ENCODE measurements at places on chromosomes 12 and 14. TPM values are rescaled to one million over a fixed set of nuclear protein-coding genes. Genes with fewer than 3 reads are reported as not detected.

DNA sequence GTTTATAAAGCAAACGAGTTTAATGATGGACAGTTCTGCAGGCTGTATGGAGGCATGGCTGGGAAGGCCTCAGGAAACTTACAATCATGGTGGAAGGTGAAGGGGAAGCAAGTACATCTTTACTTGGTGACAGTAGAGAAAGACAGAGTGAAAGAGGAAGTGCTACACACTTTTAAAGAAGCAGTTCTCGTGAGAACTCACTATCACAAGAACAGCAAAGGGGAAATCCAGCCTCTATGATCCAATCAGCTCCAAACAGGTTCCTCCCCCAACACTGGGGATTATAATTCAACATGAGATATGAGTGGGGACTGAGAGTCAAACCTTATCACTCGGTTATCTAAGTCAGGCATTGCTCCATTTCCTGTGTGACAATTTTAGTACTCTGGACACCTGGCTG is 189.9 kb upstream of the CNTN1 start:
- no peak for DNase-seq

- no peak for DNase-seq
Measured at GRCh38 chr12:132182711-132183365, 38.6 kb downstream of the NOC4L start.

GRCh38 chr12:119634743-119635142 is 33.2 kb upstream of the PRKAB1 start:
- DNase-seq = no peak

DNA sequence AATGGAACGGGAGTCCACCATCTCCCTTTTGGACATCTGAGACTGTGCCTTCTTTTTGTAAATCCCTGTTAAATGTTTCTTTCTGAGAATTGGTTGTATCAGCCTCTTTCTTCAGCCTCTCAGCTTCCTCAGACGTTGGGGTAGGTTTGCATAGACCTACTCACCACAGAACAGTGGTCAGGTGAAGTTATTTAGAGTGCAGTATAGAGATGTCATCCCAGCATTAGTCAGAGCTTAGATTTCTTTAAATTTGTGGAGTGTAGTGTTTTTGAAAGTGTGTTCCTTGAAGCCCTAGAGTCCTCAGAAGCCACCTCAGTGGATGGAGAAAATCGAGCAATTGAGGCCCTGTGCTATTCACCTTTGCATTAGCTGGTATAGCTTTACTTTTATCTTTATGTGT is 8.9 kb upstream of the EEA1 start:
- no peak for DNase-seq

DNA sequence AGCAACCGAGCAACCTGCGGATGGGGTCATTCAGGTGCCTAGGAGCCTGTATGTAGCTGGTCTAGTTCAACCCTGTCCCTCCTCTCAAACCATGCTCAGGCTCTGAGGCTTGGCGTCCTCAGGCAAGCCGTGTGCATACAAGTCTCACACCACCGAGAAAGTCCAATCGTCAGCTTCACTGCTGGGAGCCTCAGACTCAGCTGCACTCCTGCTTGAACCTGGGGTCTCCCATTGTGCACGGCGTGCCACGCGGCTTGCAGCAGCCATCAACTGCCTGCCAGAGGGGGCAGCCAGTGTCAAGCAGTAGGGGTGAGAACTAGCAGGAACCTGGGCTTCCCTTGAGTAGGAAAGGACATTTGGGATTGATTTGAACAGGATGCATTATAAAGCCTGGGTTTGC is 1064.6 kb downstream of the BCL11B start:
- no peak for DNase-seq

DNA sequence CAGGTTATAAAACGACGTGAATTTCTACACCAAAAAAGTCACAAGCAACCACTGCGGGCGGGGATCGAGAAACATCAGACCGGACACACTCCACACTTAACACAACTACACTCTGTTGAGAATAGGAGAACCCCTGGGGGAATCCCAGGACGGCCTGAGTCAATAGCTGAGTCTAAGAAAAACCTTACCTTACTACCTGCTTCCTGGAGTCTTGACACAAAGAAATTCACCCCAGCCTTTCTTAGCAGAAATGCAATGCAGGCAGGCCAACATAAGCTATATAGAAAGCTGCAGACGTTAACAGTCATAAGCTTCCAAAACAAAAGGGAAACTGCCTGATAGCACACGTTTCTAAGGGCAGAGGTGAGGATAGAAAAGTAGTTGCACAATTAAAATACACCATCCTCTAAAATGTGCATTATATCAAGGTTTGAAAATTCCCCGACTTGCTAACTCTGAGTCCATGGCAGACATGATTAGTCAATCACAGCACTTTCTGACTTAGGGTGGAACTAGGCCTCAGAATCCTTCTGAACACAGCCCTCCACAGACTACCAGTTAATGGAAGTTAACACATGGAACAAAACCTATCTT is 68.0 kb downstream of the CCDC88C start:
- no peak for DNase-seq

DNA sequence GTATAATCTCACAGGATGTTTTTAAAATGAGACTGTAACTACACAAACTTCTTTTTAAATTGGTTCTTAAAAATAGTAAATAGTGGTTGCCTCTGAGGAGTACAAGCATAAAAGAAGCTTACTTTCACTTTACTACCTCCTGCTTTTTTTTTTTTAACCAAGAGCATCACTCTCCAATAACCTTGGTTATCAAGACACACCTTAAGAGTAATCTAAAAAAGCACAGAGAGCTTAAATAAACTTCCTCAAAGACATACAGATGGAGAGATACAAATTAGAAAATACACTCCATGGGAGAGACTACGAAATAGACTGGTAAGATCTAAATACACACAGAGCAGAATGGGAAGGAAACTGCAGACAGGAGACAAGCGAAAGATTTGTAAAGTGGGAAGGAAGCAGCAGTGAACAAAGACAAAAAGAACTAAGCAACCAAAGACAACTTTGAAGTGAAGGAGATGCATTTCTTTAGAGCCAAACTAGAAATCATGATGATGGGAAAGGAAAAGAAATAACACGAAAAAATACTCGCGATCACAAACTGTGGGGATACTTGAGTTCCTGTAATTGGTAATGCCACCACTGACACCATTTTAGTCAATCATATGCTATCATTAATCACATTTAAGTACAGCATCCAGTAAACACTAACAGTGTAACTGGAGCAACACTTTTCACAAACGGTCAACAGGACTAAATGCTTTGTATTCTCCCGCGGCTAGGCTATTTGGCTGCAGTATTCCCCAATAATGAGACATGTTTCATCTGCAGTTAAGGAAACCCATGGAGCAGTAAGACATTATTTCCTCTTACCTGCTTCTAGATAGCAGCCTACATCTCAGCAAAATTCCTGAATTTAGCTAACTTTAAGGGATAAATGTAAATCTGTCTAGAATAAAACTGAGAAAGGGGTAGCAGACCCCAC is 8.2 kb downstream of the SINHCAF start:
- DNase-seq = no peak

DNA sequence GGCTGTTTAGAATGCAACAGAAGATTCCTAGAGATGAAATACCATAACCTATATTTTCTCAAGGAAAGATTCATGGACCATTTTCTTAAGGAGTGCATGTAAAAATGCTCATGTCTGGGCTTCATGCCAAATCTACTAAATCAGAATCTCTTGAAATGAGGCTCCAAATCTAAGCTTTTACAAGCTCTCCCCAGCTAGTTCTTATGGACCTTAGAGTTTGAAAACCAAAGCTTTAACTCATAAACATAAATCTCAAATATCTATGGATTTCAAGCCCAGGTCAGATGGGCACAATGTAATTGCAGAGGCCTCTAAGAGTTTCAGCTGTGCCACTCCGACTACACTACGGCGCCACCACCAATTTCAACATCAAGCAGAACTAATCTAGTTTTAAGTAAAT is 117.3 kb upstream of the CAND1 start:
- no peak for DNase-seq

DNA sequence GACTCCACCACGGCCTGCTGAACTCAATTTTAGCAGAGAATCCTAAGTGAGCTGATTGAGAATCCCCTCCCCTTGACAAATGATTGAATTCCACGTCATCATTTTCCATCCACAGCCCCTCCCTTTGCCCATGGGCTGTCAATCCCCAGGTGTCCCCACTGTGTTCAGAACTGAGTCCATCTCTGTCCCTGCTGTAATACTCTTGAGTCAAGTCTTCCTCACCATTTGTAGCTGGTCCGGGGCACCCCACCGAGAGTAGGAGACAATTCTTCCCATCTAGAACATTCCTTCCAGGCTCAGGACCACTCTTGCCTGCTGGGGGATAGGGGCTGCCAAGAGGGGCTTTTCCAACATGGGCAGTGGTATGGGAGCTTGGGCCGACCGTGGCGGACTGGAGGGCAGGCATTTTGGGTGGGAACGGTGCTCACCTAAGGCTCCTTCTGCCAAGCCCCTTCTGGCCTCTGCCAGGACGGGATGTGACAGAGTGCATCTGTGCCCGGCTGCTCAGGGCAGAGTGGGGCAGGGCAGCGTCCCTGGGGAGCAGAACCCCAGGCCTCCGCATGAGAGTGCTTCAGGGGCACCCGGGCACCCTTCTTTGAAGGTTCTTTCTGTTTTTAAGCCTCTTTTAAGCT is 218.1 kb upstream of the RTL1 start:
- no peak for DNase-seq

GRCh38 chr12:121511916-121512315 is 68.9 kb downstream of the KDM2B start:
- no peak for DNase-seq

GRCh38 chr12:122076743-122077495 is 1.6 kb upstream of the MLXIP start:
- no peak for DNase-seq

GRCh38 chr12:109512608-109513007 is 35.2 kb downstream of the UBE3B start:
- DNase-seq = no peak

DNA sequence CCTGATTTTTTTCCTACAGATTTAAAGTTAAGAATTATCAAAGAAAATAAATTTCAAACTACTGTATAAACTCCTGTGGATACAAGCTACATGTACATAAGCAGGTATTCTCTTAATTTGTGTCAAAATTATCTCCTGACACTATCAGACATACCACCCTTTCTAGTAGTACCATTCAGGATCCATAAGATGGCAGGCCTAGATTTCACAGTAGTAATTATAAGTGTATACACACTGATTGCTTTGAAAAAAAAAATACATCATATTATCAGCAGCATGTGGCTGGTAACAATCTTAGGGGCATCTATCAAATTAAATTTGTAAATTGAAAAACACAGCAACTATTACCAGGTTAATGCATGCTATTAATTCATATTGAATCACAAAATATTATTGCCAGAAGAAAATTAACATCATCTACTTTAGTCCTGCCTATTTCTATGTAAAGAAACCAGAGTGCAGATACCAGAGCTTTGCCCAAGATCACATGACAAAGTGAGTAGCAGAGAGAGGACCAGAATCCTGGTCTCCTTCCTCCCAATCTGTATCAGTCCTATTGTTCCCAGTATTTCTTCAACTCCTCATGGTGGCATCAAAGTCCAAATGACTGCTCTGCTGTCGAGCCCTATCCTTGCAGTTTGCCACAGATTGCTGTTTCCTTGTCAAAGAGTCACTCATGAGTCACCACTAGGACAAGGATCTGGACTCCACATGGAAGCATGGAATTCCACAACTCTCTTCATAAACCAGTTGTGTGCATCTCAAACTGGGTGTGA is 27.7 kb upstream of the CALM1 start:
- DNase-seq = no peak

DNA sequence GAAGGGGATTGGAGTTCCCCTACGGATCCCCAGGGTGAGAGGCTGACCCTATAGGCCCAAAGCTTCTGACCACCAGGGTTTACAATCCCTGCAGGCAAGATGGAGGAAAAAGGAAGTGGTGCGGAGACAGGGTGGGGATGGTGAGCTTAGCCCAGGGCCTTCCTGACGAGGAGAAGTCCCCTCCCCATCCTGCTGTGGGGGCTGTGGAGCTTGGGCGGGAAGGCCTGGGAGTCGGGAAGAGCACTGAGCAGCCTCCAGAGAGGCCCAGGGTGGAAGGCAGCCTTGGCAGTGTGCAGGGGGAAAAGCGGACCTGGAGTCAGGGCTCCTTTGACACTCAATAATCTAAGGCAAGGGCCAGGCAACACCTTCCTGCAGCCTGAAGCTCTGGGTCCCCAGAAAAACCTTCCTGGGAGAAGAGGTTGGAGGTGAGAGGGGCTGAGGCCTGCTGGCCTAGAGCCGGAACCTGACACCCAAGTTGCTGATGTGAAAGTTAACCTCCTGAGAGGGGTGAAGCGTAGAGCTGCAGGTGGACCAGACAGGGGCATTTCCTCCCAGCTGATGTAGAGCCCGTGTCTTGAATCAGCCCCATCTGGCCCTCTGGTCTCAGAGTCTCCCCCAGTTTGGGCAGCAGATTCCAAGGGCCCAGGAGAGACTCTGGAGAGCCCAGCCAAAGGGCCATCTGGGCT is 6.0 kb downstream of the HDAC7 start:
- DNase-seq = no peak

DNA sequence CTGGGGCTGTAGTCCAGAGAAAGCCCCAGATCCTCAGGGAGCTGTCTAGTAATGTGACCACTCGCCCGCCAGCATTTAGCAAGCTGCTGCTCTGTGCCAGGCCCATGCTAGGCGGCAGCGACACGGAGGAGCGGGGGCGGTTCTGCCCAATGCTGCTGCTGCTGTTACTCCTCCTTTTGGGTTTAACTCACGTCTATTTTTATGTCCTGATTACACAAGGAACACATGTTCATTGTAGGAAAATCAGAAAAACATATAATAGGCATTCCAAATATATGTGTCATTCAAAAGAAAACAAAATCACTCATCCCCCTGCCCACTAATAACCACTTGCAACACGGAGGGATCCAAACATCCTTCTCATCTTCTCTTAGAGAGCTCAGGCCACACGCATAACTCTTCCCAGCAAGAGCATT is 30.4 kb downstream of the CCDC92 start:
- DNase-seq = no peak

DNA sequence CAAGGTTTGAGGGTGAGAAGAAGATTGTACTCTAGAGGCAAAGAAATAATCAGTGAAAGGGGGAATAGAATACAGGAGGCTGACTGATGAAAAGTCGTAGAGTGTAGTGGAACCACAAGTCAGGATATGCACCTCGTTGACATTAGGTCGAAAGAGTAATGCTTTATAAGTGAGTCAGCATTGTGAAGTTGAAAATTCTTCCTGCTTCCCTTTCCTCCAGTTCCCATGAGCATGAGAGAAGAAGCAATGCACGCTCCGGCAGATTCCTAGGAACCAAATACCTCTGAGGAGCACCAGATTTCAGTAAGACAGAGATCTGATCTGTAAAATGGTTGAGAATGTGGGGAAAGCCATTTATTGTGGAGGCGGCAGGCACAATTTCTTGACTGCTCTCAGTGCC is 16.5 kb downstream of the CCER1 start:
- no peak for DNase-seq

- DNase-seq = no peak
Measured at GRCh38 chr12:132909030-132909368, 21.6 kb upstream of the CHFR start.

- DNase-seq = no peak
Measured at GRCh38 chr12:109770861-109771670, 57.4 kb downstream of the FAM222A start.

The MYL2 gene
- not detected for total RNA-seq

The EMC9 gene
- 16.7 TPM for total RNA-seq

The PMEL gene
- total RNA-seq = 136 TPM

The P2RX7 gene
- 0.82 TPM for total RNA-seq

The SAV1 gene
- total RNA-seq = 24.0 TPM

The OR4K1 gene
- total RNA-seq = not detected

The PARP11 gene
- 11.4 TPM for total RNA-seq

The NGB gene
- total RNA-seq = not detected

The LTBR gene
- 40.3 TPM for total RNA-seq

The PPP4R4 gene
- total RNA-seq = 0.18 TPM

Data from endothelial cell (in vitro differentiated cells).